ENCODE measurements at places on chromosomes 3 and 15.

DNA sequence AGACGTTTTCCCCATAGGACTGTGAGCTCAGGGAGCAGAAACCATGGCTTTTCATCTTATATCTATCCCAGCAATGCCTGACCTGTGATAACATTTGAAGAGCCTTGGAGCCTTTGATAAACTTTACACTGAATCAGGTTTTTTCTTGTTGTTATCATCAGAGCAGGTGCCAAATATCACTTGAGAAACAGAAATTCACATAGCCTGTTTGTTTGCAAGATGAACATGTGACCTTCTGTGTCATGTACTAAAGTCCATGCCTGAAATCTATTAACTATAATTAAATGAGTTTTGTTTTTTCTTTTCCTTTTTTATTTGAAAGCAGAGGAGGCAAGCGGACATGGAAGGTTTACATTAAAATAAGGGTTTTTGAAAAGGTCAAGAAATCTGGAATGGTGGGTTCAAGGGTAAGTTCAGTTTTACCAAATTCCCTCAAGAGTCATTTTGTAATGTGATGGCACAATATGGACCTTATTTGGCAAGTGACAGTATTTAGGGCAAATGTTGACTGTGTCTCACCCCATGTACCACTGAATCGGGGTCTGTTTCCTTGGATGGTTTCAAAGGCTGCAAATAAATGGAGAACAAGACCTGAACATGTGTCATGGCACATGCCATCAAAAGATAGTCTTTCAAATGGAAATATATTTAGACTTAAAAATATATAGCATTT, 90.7 kb downstream of the NEK10 start:
- DNase-seq, result no peak

GRCh38 chr15:51229907-51230330, 108.5 kb downstream of the CYP19A1 start:
- no peak for DNase-seq

DNA sequence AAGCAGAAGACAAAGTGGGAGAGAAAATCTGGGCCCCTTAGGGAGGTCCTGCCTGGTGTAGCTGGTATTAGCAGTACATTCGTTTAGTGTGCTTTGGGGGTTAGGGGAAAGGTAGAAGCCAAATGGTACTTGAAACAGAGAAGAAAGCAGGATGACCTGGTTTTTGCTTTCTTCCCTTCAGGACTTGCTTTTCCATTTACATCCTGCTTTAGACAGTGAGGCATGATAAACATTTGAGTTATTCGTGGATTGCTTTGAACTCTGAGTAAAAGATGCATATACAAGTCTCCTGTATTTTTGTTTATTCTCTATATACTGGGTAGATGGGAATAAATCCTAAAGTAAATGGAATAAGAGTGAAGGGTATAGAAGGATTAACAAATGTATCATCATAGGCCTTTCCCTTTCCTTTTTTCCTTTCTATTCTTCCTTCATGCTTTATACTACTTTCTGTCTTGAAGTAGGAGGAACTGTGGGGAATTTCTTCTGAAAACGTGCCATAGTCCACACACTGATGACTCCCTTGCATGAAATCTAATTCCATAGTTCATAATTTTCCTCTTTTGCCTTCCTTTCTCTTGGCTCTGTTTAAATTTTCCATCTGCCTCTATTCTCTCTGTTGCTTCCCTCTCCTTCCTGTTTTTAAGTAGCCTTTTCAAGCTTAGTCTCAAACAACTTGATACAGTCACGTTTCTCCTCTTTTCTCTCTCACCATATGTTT, 139.5 kb upstream of the RBMS3 start:
- DNase-seq, result no peak

DNA sequence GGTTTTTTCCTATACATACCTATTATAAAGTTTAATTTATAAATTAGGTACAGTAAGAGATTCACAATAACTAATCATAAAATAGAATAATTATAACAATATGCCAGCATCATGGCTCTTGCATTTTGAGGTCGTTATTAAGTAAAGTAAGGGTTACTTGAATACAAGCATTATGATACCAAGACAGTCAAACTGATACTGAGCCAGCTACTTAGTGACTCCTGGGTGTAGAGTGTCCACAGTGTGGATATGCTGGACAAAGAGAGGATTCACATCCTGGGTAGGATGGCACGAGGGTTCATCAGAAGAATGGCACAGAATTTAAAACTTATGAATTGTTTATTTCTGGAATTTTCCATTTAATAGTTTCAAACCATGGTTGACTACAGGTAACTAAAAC, 157.2 kb upstream of the IL12A start:
- no peak for DNase-seq

DNA sequence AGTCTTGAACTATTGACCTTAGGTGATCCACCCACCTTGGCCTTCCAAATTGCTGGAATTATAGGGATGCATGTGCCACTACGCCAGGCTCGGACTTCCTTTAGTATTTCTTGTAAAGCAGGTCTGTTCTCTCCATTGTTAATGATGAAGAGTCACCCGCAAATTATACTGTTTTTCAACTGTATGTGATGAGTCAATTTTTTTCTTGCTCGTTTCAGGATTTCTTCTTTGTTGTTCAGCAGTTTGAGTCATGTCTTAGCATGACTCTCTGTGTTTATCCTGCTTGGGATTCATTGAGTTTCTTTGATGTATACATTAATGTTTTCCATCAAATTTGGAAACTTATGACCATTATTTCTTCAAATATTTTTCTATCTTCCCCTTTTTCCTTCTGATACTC, 28.9 kb downstream of the GRAMD1C start:
- no peak for DNase-seq

DNA sequence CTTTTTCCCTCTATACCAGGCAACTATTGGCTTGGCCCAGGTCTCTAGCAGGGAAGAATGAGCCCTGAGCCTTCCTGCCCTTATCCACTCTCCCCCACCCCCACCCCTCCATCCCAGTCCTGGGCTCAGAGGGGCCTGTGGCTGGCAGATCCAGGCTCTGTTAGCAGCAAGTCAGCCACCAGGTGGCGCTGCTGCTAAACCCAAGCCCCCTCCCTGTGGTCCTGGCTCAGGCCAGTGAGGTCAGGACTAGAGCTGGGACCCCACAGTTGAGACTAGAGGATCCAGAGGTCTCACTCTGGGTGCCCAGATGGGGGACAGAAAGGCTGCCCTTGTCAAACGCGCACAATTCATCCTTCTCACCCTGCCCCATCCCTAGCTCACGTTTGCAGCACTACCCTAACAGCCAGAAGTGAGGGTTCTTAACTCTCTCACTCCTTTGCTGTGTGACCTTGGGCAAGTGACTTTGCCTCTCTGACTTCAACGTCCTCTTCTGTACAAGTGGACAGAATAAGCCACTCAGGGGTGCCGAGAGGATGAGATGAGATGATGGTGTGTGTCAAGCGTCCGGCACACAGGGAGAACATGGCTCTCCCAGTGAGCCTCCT, 46.8 kb upstream of the SLC6A1 start:
- peak; percentile 73 for DNase-seq

DNA sequence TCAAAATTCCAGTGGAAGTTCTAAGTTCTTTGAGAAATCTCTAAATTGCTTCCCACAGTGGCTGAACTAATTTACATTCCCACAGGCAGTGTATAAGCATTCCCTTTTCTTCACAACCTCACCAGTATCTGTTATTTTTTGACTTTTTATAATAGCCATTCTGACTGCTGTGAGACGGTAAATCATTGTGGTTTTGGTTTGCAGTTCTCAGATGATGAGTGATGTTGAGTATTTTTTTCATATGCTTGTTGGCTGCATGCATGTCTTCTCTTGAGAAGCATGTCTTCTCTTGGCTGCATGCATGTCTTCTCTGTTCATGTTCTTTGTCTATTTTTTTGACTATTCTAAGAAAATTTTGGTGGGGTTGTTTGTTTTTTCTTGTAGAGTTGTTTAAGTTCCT, 499.6 kb upstream of the CCDC54 start:
- DNase-seq, result no peak

DNA sequence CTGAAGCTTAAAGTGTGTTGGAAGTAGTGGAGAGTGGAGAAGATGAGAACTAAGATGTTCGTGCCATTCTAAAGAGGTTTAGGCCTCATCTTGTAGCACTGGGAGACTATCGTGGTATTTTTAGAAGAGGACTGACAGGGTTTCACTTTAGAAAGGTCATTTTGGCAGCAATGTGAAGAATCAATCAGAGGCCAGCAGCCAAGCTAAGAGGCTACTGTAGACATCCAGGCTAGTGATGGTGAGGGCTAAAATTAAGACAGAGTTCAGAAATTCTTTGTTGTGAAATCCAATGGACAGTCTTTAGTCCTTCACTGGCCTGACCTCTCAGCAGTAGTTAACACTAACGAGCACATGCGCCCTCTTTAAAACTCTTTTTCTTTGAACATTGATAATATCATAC, 288.2 kb downstream of the TBL1XR1 start:
- DNase-seq, result no peak

- no peak for DNase-seq
Observed at GRCh38 chr3:123112232-123112631, 45.4 kb downstream of the PDIA5 start.

GRCh38 chr3:195142519-195142918, 128.4 kb downstream of the XXYLT1 start:
- DNase-seq, result no peak

GRCh38 chr15:52731004-52731403, 51.8 kb upstream of the ATOSA start:
- no peak for DNase-seq

DNA sequence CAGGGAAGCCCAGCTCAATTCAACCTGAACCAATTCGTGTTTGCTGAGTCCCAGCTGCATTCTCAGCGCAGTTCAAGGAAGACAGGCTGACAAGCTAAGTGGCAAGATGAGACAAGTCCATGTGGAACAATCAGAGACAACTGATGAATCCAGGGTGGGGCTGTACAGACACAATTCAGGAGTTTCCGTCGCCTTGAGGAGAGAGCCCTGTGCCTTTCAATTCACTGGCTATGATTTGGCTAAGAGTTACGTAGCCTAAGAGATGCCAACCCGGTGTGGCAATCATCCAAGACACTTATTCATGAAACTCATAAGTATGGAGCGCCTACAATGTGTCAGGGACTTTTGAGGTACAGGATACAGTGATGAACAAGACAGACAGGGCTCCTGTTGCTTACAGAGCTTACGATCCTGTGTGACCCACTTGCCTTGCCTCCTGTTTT, 15.5 kb upstream of the ZBED2 start:
- DNase-seq, result no peak

DNA sequence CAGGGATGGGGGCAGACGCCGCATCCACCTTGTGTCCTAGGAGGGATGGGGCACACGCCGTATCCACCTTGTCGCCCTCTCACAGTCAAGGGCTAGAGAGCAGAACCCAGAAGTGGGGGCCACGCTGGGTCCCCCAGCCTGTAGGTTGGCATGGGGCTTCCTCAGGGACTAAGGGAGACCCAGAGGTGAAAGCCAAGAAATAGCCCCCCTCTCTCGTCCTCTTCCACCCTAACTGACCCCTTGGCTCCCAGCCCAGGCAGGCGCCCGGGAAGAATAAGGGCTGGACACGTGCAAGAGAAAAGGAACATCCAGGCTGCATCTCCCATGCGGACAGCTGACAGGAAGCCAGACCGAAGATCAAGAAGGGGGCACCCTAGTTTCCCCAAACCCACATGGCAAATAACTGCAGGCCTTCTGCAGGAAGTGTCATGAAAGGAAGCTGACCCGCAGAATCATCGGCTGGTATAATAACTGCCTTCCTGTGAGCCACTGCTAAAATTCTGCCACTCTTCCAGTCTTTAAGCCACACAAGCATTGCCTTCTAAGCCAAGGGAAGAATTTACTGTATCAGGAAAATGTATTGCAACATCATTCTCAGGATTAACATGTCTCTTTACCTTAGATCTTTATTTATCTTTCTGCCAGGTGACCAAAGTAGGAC, 38.5 kb upstream of the TFRC start:
- peak; percentile 58 for DNase-seq
